ENCODE measurements at places on chromosomes 6 and 20.

- peak; percentile 33 for DNase-seq
These were observed 123.6 kb upstream of the LRFN2 start for GRCh38 chr6:40710626-40711330.

DNA sequence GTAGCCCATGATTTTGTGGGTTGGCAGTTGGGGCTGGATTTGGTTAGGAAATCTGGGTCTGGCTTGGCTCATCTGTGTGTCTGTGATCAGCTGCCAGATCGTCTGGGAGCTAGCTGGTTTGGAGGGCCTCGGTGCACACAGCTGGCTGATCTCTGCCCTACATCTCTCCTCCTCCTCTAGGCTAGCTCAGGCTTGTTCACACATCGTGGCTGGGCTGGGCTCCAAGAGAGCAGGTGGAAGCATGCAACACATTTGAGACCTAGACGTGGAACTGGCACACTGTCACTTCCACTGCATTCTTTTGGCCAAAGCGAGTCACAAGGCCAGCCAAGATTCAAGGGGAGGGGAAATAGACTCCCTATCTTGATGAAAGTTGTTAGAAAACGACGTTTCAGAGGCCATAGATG, 15.9 kb downstream of the NDUFAF5 start:
- no peak for DNase-seq

GRCh38 chr6:99195986-99196655, 153.4 kb downstream of the FAXC start:
- DNase-seq, result no peak

- DNase-seq, result no peak
These were observed 41.5 kb downstream of the B4GALT5 start for GRCh38 chr20:49672096-49672664.

- DNase-seq, result no peak
These were observed 44.2 kb upstream of the SNAP25 start for GRCh38 chr20:10174400-10174799.

DNA sequence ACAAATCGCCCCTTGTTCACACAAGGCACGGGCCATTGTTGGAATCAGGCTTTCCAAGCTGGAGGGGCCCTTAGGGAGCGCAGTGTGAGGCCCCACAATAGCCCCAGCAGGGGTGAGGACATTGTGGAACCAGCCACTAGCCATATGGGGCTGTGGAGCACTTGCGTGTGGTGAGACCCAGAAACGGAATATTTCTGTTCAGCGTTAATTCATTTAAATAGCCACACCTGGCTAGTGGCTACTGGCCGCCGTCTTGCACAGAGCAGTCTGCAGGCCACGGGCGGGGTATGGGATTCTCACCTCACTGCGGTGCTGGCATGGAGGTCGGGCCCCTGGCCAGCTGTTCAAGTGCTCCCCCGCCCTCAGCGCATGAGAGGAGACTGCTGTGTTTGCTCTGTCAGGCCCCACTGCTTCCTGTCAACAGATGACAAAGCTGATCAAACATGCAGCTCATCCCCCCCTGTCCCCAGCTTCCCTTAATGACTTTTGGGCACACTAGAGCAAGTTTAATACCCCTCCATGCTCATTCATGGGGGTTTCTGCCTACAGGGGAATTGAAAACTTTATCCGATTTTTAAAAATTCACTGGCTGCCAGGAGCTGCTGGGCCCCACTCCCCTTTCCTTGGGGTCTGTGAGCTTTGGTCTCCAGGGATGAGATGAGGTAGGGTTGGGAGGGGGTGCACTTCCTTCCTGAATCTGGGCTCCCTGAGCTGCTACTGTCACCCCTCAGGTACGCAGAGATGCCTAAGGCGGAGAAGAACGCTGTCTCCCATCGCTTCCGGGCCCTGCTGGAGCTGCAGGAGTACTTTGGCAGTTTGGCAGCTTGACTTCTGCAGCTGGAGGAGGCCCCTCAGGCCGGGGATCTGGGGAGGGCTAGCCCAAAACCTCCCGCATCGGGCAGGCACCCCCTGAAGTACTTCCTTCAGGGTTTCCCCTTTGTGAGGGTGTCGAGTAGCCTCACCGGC, 13.6 kb downstream of the ITPA start:
- no peak for DNase-seq

GRCh38 chr6:32943864-32944649, 3.2 kb upstream of the HLA-DMB start:
- DNase-seq, result no peak

- no peak for DNase-seq
These were observed 40.6 kb downstream of the GCNT2 start for GRCh38 chr6:10561611-10562199.

GRCh38 chr6:17485181-17485580, 91.8 kb downstream of the CAP2 start:
- no peak for DNase-seq

DNA sequence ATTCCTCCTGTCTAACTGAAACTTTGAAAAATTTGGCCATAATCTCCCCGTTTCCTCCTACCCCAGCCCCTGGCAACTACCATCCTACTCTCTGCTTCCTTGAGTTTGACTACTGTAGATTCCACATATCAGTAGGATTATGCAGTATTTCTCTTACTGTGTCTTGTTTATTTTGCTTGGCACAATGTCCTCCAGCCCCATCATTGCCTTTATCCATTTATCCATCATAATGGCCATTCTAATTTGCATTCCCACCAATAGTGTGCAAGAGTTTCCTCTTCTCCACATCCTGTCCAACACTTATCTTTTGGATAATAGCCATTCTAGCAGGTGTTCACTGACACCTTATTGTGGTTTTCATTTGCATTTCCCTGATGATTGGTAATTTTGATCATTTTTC, 202.3 kb downstream of the THBS2 start:
- no peak for DNase-seq

DNA sequence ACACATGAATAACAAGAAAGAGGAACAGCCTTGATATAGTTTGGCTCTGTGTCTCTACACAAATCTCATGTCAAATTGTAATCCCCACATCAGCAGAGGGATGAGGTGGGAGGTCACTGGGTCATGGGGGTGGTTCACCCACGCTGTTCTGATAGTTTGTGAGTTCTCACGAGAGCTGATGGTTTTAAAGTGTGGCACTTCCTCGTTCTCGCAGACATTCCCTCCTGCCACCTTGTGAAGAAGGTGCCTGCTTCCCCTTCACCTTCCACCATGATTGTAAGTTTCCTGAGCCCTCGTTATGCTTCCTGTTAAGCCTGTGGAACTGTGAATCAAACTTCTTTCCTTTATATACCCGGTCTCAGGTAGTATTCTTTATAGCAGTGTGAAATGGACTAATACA, 13.1 kb downstream of the SRPK1 start:
- no peak for DNase-seq

Data from erythroblast (primary cell).